ENCODE measurements at places on chromosomes 3 and 15. TPM values are rescaled to one million over a fixed set of nuclear protein-coding genes. Genes with fewer than 3 reads are reported as not detected.

The EPHB3 gene
- 1.4 TPM for total RNA-seq

The ZNF385D gene
- not detected for total RNA-seq

The TRPM1 gene
- not detected for total RNA-seq

The TMEM108 gene
- total RNA-seq: 0.34 TPM

The GJD2 gene
- not detected for total RNA-seq

The RTP1 gene
- total RNA-seq: not detected

The ETFA gene
- 110 TPM for total RNA-seq

The ZPLD1 gene
- not detected for total RNA-seq

The DISP2 gene
- total RNA-seq: 0.51 TPM

All from Daoy (cell line).